ENCODE measurements at places on chromosomes 12 and 14.

- DNase-seq, result peak; percentile 53
Observed at GRCh38 chr14:100221533-100222223, 17.3 kb upstream of the YY1 start.

GRCh38 chr14:51627313-51627712, 24.4 kb upstream of the FRMD6 start:
- no peak for DNase-seq

DNA sequence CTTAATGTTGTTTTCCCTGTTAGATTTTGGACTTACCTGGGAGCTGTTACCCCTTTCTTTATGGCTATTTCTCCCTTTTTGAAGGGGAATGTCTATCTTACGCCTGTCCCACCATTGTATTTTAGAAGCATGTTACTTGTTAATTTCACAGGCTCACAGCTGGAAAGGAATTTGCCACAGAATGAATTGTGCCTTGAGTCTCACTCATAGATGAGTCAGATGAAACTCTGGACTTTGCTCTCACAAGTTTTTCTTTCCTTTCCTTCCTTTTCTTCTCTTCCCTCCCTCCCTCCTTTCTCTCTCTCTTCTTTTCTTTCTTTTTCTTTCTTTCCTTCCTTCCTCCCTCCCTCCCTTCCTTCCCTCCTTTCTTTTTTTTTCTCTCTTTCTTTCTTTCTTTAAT, 9.3 kb upstream of the ATF7IP start:
- DNase-seq, result peak; percentile 6

DNA sequence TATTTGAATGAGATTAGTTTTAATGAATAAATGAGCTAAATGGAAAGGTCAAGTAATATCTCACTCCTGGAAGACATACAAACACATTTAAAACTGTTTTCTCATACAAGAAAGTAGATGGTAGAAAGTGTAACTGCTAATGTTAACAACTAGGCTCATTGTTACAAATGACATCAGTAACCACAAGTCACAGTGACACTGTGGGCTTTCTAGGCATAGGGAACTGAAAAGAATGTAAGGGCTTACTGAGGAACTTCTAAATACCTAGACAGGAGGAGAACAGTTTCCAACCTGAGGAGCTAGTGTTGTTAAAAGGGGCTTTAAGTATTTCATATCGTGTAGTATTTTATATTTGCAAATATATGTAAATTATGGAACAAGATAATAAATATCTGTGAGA, 17.5 kb upstream of the ERGIC2 start:
- no peak for DNase-seq

GRCh38 chr14:68661226-68662225, 131.3 kb downstream of the ZFP36L1 start:
- DNase-seq, result no peak

DNA sequence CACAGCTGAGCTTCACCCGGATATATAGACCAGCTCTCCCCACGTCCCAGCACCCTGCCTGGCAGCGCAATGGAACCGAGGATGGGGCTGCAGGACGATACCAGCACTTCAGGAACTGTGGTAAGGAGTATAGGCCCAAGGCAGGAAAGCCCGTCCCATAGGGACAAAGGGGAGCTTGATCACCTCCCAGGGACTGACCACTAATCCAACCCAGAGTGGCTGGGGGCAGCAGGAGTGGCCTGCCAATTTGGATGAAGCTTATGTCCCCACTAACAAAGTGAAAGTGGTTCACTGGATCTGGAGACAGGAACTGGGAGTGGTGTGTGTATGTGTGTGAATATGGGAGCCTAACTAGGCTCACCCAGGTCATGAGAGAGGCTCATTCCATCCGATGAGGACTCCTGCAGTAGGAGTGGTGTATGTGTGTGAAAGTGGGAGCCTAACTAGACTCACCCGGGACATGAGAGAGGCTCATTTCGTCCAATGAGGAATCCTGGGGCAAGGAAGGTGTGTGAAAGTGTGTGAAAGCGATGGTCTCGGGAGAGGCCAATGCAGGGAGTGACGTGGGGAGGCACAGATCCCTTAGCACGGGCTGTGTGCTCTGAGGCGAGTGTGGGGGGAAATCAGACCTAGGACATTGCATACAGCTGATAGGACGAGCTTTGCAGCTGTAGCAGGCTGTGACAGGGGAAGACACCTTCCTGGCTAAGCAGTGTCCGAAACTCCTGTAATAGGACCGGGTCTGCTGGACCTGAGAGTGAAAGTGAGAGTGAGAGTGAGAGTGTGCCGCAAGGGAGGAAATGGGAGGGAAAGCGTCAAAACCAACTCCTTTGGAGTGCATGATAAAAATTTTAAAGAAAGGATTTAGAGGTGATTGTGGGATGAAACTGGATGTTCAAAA, 25.7 kb downstream of the KLRK1 start:
- peak; percentile 75 for DNase-seq

DNA sequence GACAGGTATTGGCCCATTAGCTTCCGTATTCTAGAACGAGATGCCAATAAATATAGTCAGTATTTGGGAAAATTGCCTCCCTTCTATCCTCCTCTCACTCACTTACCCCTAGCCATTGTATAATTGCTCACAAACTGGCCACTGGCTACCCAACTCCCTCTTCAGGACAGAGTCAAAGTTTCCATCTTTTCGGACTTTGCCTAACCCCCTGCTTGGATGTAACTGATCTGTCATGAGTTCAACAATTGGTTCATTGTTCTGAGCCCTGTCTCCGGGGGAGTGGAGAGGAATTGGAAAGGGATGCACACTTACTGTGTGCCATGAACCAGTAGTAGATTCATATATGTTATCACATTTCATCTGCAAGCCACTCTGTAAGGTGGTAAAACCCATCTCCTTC, 12.2 kb downstream of the MYRFL start:
- DNase-seq, result peak; percentile 56

- no peak for DNase-seq
Observed at GRCh38 chr14:94599656-94600004, 12.6 kb upstream of the SERPINA3 start.

- no peak for DNase-seq
Observed at GRCh38 chr12:63045020-63045860, 105.8 kb downstream of the AVPR1A start.

DNA sequence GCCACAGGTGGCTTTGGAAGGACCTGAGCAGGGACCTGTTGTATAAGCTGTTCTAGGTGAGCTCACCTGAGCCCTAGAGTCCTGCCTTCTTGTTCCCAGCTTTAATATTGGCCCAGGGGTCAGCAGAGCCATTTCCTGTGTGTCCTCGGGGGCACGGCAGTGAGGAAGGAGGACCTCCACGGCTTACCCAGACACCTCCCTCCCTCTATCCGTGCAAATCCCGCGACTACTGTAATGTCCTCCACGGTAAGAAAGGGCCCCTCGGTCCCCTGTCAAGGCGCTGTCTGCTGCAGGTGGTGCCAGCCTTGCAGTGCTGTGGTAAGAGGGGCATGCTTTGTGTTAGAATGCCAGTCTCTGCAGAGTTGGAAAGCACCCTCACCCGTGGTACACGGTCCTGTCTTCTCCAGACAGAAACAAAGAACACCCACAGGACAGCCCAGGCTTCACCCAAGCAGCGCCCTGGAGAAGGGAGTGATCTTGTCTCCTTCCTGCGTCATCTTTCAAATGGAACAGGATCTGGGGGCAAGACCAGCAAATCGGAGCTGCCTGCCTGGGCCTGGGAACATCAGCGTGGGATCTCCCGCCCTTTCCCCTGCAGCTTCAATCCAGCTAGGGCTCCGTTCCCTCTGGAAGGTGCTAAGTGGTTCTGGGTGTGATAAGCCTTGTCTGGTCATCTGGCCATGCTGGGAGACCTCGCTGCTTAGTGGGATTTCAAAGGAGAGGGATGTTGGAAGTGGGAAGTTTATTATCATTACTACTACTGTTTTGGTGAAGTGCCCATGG, 20.2 kb upstream of the FZD10 start:
- DNase-seq, result no peak

- no peak for DNase-seq
Observed at GRCh38 chr12:3950714-3951320, 77.6 kb upstream of the PARP11 start.

DNA sequence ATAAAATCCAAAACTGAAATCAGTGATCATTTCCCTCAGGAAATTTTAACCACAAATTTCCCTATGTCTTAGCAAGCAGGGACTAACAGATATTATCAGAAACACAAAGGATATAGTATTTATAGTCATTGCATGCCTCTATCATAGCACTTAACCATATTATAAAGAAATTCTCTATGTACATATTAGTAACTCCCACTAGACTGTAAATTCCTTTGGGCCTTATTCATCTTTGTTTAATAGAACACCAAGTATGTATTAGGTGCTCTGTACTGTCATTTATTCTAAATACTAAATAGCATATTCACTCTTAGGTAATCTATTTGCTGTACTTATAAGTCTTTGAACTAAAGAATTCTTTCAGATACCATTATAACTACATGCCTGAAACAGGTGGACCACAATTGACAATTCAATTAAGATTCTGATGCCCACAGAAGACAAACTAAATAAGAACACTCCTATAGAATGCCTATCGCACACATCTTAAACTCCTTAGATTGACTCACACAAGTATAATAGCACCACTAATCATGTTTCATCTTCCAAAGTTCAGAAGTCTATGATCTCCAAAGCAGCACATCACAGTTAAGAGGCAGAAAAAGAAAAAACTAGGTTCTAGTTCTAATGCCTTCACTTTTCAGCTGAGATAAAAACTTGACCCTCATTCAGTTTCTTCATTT, 134.1 kb downstream of the FSCB start:
- DNase-seq, result no peak

- DNase-seq, result no peak
Observed at GRCh38 chr14:92397150-92397952, 74.4 kb downstream of the SLC24A4 start.

GRCh38 chr12:130538343-130539095, 177.6 kb downstream of the RIMBP2 start:
- DNase-seq, result no peak

GRCh38 chr12:54036620-54037359, 3.9 kb downstream of the HOXC5 start:
- DNase-seq, result peak; percentile 63

DNA sequence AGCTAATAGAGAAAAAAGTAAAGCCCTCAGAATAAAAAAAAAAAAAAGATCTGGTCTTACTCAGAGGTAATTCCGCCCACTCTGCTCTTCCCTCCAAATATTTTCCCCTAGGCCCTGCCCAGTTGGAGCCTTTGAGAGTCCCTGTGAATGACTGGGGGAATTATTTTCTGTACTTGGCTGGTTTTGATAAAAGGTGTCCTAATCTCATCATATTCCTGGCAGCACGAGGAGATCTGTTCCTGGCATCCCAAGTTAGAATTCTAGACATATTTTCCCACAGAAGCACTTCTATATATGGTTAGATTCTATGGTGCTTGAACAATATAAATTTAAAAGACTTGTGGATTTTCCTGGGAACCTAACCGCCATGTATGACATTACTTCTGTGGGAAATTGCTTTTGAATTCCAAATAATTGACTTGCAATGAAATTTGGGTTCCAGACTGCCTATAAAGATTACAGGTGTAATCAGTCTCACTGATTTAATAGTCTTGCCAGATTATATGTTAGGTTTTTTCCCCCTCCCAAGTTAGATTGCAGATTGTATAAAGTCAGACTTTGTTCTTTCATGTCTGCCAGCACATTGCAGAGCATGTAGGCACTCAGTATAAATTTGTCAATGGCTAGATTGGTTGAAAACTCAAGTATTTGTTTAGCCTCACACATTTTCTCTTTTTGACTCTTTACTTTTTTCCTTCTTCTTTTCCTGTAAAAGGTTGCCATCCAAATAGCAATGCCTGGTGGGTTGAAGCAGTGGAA, 12.3 kb downstream of the GPX2 start:
- DNase-seq, result no peak

GRCh38 chr12:131988054-131988796, 38.5 kb downstream of the EP400 start:
- DNase-seq, result no peak

DNA sequence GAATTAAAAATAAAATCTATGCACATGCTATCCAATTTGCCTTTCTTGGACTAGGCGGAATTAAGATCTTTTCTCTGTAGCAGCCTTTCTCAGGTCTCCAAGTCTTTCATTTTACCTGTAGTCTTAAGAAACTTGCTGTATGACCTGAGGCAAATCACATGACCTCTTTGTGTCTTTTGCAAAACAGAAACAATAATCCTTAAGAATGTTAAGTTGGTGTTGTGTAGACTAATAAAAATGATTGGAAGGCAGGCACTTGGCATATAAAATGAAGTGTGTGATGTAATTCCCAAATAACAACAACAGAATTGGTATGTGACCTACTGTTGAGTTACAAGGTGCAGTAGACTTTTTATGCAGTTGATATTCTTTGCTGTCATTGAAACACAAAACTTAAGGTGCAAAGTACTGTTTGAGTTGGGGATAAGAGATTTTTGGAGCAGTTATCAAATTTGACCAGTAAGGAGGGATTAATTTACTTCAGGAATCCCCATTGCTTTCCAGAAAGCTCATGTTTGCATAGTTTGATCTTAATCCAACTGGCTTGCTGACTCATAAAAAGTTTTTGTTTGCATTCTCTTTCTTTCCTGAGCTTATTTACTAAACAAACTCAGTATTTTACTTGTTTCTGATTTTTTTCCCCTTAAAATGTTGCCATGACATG, 51.4 kb downstream of the SUSD6 start:
- no peak for DNase-seq

GRCh38 chr14:105030194-105030593, 9.3 kb upstream of the CDCA4 start:
- DNase-seq, result no peak

GRCh38 chr14:53023325-53023724, 72.5 kb upstream of the FERMT2 start:
- DNase-seq, result no peak

DNA sequence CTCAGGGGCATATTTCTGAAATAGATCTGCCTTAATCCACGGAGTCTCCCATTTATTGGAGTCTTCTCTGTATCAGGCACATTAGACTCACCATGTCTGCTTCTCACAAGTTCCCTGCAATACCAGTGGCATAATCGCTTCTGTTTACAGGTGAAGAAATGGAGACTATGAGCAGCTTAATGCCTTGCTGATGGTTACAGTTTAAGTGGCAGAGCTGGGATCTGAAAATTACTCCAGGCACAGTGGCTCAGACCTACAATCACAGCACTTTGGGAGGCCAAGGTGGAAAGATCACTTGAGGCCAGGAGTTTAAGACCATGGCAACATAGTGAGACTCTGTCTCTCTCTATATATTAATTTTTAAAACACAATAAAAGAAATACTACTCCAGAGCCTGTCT, 7.3 kb upstream of the RIC8B start:
- no peak for DNase-seq

DNA sequence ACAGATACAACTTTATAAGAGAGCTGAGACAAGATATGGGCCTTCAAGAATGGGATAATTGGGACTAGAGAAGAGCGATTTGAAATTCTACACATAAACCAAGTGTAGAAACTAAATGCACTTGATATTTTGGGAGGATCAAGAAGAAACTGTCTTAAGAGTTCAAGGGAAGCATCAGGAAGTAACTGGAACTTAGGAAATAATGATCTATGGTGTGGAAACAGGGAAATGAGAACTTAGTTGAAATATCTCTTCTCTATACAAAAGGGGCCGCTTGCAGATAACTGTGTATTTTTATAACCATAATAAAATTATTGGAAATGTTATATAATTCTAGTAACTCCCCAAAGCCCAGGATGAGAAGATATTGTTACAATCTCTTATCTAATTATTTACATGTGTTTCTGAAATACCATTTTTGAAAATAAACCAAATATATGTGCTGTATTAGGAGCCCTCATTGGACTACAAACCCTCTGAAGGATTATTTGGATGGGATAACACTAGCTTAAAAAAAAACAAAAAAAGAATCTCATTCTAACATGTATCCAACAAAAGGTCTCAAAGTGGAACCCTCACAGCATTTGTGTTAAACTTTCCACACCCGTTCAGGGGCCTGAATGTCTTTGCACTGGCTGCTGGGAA, 84.7 kb upstream of the FLRT2 start:
- no peak for DNase-seq

Data from HT-29 (cell line).